Cardiac muscle cell (in vitro differentiated cells and primary cell): ENCODE measurements at places on chromosomes 16 and 17. TPM values are rescaled to one million over a fixed set of nuclear protein-coding genes. Genes with fewer than 3 reads are reported as not detected.
A peak's percentile ranks its signal among the peaks of the same experiment; 100 is the strongest.

MRPS34 gene
- total RNA-seq: 188 and 195 TPM in 2 replicates

- no peak for DNase-seq
- H3K4me3 ChIP-seq: no peak overlapping the region
- no peaks in the 10 kb centered on the region for H3K27me3 ChIP-seq
- H3K36me3 ChIP-seq: no peaks in the 10 kb centered on the region
- H3K27ac ChIP-seq: no peak overlapping the region
Observed at GRCh38 chr16:17561056-17561455, 90.3 kb upstream of the XYLT1 start.

DNA sequence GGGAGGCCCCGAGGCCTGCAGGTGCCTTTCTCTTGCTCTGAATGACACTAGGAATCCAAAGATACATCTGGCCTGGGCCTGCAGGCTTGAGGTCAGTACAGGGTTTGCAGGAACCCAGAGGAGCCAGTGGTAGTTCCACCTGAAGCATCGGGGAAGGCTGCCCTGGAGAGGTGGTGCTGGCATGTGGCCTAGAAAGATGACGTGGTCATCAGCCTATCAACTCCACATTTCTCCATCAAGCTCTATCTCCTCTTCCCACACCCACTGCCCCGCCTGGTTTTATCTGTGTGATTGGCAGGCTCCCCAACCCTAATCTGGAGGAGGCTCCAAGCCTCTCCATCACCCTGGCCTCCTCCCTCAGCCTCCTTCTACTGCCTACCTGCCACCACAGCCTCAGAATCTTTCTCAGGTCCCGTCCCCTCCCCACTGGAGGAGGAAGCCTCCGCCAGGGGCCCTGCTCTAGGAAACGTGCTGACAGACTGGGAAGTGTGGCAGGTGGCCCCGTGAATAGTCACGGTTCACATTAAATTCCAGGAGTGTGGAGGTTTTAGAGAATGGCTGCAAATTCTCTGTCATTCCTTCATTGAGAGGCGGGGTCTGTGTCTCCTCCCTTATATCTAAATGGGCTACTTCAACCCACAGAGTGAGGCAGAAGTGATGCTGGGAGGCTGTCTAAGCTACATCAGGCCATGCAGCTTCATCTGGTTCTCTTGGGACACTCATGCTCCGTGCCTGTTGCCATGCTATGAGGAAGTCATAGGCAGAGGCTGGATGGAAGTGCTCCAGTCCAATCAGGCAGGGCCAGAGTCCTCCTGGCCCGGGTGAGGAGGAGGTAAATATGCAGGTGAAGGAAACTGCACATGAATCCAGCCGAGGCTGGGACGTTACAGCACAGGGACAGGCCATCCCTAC lies 11.4 kb upstream of the MAP2K3 start:
- no peak overlapping the region for H3K4me3 ChIP-seq
- no peak overlapping the region for H3K27ac ChIP-seq
- H3K36me3 ChIP-seq: no peaks in the 10 kb centered on the region
- H3K27me3 ChIP-seq: peaks cover 4% of the 10 kb centered on the region
- DNase-seq: no peak
- peaks cover 5% of the 10 kb centered on the region for H3K4me1 ChIP-seq

TP53TG3F gene
- total RNA-seq: not detected in 2 replicates

DNA sequence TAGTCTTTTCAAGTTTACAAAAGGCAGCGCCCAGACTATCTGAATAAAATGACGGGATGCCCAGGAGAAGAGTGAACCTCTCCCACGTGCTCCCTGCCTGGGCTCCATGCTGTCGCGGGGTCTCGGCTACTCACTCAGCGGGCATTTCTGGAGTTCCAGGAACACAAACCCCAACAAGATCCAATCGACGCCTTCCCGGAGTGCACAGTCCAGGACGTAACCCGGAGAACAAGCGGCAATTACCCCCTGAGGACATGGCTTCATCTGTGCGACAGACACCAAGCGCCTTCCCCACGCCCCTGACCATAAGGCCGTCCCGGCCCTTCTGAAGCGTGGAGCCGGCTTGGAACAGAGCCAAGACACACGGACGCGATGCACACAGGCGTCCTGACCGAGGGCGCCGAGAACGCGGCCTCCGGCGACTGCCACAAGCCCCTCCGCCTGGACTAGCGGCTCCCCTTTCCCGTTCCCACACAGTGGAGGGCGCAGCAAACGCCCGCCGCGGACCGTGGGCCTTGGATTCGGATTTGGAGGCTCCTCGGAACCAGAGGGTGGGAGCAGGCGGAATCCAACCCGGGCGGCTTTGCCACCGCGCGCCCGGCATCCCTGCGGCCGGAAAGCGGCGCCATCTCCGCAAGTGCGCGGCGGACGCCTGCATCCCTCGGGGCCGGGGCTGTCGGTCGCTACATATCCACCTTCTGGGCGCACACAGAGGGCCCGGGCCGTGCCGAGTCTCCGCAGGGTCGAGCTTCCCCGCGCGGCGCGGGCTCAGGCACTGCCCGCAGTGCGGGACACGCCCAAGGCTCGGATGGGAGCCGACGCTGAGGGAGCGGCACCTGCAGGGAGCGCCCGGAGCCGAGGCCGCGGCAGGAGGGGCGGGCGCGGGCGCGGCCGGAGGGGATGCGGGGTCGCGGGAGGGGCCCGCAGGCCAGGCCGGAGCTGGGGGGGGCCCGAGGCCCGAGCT lies 725 bp downstream of the ABCA3 start:
- no peak overlapping the region for H3K27ac ChIP-seq
- H3K36me3 ChIP-seq: no peaks in the 10 kb centered on the region
- peaks cover 42% of the 10 kb centered on the region for H3K27me3 ChIP-seq
- no peaks in the 10 kb centered on the region for H3K4me1 ChIP-seq
- peak; percentile 12 for DNase-seq
- peak overlapping the region; percentile 53 for H3K4me3 ChIP-seq

ALDOC gene
- total RNA-seq: 183 and 334 TPM in 2 replicates
